CD8-positive, alpha-beta memory T cell (primary cell): ENCODE measurements at places on chromosomes 3 and 15. TPM values are rescaled to one million over a fixed set of nuclear protein-coding genes. Genes with fewer than 3 reads are reported as not detected.

GRCh38 chr3:130946882-130947281 is 53.0 kb downstream of the ATP2C1 start:
- no peak for DNase-seq

DNA sequence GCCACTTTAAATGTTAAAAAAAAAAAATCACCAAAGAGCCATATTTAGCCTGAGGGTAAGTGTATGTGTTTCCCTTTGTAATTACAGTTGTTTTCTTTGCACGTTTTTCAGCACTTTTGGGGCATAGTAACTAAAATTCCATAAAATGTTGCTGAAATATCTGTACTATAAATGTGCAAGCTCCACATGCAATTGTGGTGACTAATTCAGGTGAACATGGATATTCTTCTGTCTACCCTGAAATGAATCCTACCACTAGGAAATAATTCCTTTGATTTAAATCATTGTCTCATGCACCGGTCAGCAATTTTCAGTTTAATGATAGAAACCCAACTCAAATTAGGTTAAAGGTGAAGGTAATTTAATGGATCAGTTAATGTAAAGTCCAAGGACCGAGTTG is 13.1 kb upstream of the TFG start:
- DNase-seq = no peak

DNA sequence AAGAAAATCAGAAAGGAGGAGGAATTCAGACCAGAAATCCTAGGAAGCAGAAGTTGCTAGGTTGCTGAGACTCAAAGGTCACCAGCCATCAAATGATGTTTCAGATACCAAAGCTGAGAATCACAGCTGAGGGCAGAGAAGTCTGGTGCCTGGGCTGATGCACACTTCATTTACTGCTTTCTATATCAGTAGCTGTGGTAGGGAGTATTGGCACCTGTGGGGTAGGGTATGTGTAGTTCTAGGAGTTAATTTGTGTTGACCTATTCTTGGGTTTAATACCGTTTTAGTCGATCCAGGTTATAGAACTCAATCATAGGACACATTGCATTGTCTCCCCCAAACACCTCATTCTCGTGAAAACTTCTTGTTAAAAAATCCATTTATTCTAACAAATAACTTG is 529.6 kb downstream of the AGBL1 start:
- DNase-seq = no peak

SAXO2 gene
- polyA plus RNA-seq = 1.9 TPM
